ENCODE measurements at places on chromosomes 2 and 18.

DNA sequence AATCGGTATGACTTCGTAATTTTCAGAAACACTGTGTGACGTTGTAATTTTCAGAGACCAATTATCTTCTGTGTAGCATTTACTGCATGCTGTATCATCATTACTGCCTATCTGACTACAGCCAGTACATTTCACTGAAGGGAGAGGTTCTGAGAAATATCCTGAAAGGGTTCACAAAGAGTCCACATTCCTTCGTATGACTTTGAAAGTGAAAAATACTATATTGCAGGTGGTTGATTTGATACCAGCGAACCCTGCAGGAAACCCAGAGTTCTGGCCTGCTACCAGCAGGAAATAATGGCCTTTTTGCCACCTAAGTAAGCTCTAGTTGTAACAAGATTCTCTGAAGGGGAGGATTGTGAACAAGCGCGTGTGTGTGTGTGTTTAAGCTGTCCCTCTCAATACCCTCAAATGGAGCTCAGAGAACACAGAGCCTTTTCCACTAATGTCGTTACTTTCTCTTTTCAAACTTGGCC lies 155.5 kb downstream of the ARHGAP28 start:
- DNase-seq, result no peak

DNA sequence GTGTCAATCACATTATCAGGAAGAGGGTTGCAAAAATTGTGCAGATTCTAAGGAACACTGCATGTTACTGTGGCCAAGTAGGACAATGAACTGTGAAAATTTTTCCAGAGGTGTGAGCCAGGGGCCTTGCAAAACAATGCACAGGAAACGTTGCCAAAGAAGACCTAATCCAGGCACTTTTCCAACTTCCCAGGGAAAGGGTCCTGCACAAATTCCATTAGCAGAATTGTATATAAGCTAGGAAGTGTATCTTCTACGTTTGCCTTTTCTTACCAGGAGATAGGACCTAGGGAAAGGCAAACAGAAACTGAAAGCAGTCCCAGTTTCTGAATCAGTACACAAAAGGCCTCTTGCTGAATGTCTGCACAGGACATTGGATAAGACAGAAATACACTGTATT lies 1888.3 kb upstream of the CELF4 start:
- DNase-seq, result no peak

DNA sequence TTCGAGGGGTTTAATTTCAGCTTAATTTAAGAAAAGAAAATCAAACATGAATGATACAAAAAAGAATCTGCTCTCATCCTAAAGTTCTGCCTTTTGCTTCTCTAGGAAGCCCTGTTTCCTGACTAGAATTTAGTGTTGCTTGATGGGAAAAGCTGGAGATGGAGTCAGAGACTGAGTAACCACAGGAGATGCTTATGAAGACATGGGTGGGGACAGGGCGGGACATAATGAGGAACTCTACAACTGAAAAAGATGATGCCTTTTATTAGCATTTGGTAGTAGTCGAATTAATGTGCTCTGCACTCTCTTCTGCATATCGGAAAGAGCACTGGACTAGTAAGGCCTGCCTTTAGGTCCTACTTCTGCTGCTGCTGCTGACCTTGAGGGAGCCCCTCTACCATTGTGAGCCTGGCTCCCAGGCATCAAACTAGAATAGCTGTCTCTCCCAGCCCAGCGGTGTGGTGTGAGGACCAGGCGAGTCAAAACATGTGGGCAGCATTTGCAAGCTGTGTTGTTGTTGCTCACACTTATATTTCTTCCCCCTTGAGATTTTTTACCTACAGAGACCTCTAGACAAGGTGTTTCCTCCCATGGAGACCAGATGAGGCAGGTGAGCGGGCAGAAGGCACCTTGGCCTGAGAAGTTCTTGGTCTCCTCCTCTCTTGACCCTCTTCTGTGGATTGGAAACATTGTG lies 61.5 kb downstream of the INPP4A start:
- no peak for DNase-seq

GRCh38 chr2:237627441-237628246 lies at the start of gene LRRFIP1:
Gene LRRFIP1, plus strand, starts transcription at chr2:237627587. Its CDS starts 58 bp downstream, at chr2:237627645.
- peak; percentile 58 for DNase-seq

DNA sequence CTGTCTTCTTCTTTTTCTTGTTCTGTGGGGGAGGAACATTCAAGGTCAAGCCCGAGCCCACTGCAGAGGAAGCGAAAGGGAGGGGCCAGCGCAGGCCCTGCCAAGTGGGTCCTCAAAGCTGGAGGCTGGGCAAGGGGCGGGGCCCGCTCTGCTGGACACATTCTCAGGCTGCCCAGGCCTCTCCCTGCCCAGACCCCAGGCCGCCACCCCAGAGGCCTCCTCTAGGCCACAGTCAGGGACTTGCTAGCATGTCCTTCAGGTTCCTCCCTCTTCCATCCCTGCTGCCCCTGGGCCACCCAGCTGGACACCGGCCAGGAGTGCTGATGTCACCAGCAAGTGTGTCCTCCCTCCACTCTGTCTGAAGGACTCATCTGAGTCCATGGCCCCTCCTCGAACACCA lies 44.1 kb downstream of the KIF1A start:
- DNase-seq, result no peak

DNA sequence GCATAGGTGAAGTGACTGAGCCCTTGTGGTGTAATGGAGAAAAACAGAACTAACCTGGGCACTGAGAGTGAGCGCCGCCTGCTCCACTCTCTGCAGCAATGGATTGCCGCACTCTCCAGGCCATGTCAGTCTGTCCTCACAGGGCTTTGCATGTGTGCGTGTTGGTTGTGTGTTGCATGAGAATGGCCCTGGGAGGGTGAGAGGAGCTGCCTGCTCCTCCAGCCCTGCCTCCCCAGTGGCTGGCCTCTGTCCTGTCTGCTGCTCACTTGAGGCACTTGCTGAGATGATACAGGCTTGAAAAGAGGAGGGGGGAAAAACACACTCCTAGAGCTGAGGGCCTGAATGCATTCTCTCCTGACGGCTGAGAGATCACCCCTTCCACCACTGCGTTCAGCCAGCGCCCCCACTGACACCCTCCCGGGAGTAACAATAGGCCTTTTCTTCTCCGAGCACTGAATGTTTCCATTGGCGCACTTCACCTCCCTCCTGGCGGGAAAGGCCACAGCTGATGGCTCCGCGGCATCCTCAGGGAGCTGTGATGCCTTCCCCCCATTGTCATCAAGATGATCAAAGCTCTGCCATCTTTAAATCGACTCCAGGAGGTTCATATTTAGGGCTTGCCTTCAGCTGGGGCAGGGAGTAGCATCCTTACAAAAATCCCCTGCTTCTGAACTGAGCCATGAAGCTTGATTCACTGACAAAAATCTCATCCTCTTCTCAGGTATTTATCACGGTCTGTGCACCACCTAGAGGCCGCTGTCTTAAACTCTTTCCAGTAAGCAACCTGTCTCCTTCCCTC lies 49.9 kb upstream of the DAPL1 start:
- DNase-seq, result peak; percentile 50

DNA sequence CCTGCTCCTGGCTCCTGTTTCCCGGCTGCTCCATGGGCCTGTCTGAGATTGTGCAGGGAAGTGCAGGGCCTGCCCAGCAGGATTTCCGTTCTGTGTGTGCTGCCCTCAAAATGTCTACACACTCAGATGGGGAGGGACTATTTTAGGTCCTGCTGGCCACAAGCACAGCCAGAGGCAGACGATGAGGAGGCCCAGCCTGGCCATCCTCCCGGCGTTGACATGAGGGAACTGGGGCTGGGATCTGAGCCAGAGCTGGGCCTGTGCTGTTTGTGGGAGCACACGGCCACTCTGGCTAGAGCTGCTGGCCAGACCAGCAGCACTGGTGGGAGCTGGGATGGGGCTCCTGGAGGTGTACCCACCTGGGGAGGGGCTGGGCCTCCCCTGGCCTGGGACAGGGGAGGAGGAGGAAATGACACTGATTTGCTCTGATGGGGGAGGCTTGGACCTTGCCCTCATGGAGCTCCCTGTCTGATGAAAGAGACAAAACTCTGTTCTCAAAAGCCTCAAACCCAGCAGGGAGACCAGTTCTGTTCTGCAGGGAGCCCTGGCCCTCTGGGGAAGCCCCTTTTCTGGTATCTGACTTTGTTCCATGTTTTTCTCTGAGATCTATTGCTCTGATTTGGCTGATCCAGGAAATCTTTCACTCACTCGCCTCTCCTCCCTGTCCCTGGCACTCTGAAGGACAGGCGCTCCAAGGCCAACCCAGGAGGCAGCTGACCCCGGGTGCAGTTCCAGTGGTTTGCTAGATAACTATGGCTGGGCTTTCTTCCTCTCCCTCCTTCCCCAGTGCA lies 161.8 kb downstream of the DYSF start:
- DNase-seq, result no peak

DNA sequence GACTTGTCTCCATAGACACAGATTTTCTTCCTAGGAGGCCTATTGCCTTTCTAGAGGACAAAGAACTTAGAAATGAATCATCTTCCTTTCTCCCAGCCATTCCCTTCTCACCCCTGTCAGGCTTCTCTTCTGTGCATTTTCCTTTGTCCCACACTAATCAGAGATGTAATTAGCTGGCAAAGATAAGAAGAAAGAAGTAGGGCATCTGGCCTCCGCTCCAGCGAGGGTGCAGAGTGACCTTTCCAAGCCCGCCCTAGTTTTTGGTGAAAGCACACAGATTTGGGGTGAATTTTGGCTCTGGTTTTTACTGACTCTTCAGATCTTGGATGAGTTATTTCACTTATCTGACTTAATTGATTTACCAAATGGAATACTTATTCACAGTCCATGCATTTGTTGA lies 626.5 kb downstream of the ZEB2 start:
- DNase-seq, result no peak

- DNase-seq, result no peak
These were observed 205.5 kb upstream of the HS6ST1 start for GRCh38 chr2:128524183-128524582.

GRCh38 chr18:79986726-79987125 lies 1.6 kb downstream of the TXNL4A start:
- DNase-seq, result no peak

GRCh38 chr2:98835831-98836385 lies 100.1 kb downstream of the CRACDL start:
- no peak for DNase-seq

DNA sequence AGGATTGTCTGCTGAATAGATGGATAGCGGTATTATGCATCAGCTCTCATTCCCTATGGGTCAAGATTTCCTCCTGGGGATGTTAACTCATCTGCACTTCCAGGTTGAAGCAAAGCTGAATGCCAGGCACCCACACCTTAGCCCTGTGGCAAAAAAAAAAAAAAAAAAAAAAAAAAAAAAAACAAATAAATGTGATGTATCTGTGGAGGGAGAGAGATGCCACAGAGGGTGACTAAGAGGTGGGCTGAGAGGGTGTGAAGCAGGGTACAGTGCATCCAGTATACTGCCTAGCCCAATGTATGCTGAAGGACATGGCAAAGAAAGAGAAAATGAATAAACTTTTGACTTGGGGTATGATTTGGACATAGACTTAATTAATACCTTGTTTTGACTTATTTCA lies 91.4 kb downstream of the COPS8 start:
- DNase-seq, result no peak

GRCh38 chr2:57907411-57907810 lies 139.2 kb upstream of the VRK2 start:
- no peak for DNase-seq

- DNase-seq, result no peak
These were observed 6.3 kb upstream of the DRC1 start for GRCh38 chr2:26395394-26395793.

GRCh38 chr2:158823486-158824237 lies 28.5 kb downstream of the DAPL1 start:
- DNase-seq, result no peak

DNA sequence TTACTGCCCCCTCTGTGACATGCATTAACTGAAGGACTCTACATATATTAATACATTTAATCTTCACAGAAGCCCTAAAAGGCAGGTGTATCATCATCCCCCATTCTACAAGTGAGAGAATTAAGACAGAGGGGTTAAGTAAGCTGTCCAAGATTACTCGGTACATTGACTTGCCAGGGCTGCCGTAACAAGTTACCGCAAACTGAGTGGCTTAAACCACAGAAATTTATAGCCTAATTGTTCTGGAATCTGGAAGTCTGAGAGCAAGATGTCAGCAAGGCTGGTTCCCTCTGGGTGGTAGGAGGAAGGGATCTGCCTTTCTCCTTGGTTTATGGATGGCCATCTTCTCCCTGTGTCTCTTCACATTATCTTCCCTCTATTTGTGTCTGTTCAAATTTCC lies 605.5 kb downstream of the EPHA4 start:
- DNase-seq, result no peak

GRCh38 chr2:224793946-224794345 lies 77.8 kb upstream of the CCDC195 start:
- DNase-seq, result no peak

DNA sequence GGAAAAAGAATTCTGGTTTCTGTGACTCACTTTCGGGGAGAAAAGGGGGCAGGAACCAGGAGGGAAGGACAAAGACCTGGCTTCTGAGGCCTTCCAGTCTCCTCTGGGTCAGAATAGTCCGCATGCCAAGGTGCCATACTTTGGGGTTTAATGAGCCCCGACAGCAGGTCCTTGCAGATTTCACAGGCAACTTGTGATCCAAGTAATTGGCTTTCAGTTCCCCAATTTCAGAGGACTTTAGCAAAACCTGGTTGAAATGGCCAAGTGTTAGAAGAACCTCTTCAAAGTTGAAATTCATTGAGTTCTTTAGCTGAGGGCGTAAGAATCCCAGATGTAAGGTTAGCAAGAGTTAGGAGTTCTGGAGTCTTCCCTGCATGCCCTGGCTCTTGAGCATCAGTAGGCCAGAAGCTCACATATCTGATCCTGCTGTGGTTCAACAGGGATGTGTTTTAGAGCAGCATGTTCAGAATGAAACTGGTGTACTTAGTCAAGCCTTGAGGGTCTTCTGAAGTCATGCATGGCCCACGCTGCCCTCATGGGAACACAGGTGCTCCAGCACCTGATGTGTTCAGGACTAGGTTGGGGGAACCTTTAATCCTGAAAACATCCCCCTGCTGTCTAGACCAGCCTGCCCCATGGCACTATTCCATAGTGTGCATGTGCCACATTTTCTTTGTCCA lies 143.0 kb downstream of the NUP35 start:
- DNase-seq, result no peak

- DNase-seq, result no peak
These were observed 321.5 kb upstream of the TANK start for GRCh38 chr2:160838691-160839090.

- DNase-seq, result no peak
These were observed 84.7 kb upstream of the CYRIA start for GRCh38 chr2:16750175-16750924.

DNA sequence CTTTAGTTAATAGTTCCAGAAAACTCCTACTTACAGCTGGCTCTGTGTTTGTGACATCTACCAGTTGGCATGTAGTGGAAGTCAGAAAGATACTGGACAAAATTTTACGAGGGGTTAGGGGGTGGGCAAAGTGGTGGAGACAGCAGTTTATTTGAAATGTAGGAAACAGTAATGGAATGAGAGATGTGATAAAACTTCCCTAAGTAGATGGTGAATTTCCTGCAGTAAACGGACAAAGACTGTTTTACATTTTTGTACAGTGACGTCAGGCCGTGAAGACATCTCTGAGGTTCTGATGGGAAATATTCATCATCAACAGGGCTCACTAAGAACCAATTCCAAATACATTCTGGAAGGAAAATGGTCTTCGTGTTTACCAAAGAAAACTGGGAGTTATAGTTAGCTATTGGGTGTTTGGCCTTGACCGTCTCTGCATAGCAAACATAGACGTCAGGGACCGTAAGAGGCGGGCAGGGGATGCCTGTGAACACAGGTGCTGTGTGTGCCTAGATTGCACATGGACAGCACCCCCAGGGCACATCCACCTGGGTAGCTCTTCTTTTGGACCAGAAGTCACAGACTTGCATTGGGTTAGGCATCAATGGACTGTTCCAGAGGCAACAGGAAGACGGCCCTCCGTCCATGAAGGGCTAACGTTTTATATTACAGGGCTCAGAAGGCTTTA lies 131.5 kb downstream of the ZNF516 start:
- no peak for DNase-seq

- no peak for DNase-seq
These were observed 119.9 kb downstream of the LYPD1 start for GRCh38 chr2:132549935-132550670.

Measured in GM13977 (cell line).